ENCODE measurements at places on chromosomes 12 and 14.

- DNase-seq = no peak
Measured at GRCh38 chr12:23893611-23894010, 55.9 kb downstream of the SOX5 start.

GRCh38 chr12:102781117-102781516 is 135.9 kb downstream of the PAH start:
- DNase-seq = no peak

- DNase-seq = no peak
Measured at GRCh38 chr12:132825861-132826260, 2.8 kb downstream of the GOLGA3 start.

DNA sequence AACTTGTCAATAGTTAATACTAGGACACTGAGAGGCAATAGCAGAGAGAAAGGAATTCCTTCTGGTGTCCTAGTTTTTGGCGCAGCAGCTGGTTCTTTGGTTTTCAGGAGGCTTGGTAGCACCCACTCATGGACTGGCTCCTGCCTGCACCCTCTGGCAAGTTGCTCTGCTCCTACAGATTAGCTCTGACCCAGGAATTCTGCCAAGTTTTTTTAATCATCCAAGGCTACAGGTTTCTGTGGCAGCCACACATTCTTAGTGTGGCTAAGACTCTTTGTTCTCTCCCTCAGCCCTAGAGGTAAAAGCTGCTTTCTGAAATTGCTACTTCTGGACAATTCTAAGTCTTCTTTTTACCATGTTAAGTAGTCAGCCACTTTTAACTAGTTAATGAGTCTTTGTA is 72.0 kb upstream of the FKBP4 start:
- no peak for DNase-seq

DNA sequence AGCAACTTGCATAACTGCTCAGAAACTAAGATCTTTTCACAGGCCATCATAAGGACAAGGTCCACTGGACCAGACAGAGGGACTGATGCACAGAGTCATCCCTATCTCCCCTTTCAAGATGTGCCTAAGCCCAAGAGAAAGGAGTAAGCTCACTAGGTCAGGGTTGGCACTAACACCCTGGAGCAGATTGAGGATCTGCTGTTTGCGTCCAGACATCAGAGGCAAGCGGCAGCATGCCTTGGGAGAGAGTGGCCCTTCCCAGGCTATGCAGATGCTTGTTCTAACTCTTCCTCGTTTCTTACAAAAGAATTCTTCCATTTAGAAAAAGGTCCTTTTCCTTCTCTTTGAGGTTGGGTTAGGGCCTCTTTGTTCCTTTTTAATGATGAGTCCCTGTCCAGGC is 187.2 kb downstream of the KCNA5 start:
- DNase-seq = no peak

- DNase-seq = no peak
Measured at GRCh38 chr12:95674631-95675030, 115.9 kb downstream of the NTN4 start.

DNA sequence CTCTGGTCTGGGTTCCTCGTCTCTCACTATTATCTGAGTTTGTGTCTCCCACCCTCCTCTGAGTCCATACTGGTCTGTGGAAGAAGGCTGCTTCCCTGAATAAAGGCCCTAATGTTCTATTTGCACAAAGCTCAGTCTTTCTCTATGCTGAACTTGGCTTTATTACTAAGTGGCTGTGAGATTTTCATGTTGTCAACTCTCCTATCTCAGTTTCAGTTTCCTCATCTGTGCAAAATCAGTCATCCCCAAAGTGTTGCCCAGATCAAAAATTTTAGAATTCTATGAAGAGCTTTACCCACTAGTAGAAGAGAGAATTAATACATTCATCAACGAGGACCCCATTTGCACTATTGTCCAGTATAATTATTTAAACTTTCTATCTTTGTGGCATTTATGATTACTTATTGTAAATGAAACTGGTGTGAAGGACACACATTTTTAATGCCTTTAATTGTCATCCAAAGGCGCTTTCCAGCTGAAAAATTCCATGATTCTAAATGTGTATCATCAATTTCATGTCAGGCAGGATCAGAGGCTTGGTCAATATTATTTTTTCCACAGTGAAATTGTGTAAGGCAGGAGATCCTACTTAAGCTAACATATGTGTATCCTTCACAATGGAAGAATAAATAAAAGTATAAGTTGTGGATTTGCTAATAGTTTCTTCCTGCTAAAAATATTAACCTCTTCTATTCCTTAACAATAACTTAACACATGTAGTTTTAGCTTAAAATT is 79.1 kb upstream of the EEA1 start:
- no peak for DNase-seq

- DNase-seq = no peak
Measured at GRCh38 chr14:99203080-99203479, 68.9 kb downstream of the BCL11B start.

DNA sequence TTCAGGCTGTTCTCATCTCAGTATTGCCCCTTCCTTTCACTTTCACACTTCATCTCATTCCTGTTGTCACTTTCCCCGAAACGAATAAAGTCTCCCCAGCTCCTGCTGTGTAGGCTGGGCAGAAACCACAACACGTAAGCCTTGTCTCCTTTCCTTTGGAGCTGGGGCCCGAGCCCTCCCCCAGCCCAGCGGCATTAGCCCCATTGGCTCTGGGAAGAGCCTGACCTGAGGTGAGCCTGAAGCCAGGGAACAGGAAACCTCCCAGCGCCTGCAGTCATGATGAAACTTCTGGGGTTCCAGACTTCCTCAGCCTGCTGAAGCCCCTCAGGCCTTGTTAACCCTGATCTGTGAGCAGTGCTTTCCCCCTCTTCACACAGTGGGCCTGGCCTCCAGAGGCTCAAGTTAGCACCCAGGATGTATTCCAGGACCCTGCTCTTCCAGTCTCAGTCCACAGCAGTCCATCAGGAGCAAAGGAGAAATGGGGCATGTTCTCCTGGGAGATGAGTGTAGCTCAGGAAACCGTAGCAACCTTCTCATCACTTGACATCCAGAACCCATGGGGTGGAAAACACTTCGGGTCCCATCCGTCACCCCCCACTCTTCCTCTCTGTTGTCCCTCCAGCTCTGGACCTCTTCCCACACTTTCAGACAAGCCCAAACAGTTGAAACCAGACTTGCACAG is 21.8 kb downstream of the VASH1 start:
- no peak for DNase-seq

- DNase-seq = no peak
Measured at GRCh38 chr12:92505254-92506231, 197.2 kb upstream of the PLEKHG7 start.

DNA sequence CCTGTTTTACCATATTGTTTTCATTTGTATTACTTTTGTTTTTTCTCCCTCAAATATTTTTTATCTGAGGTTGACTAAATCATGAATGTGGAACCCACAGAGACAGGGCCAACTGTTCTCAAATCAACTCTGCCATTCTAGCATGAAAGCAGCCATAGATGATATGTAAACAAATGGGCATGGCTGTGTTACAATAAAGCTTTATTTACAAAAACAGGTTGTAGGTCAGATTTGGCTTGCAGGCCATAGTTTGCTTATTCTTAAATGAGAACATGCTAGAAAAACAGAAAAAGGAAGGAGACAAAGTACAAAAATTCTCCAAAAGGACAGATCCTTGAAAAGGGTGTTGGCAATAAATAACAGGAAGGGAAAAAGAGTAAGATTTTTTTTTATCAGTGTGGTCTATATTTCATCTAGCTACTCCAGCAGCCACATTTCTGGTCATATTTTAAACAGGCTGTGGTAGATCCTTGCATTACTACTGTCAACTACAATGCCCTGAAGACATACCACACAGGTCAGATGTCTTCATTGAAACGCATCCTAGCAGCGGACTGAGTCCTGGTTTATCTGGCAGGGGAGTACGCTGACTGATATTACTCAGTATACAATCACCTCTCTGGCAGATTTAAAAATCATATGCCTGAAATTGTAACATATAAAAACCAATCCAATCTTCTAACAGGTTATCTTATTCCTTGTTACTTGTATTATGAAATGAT is 42.9 kb downstream of the SPPL3 start:
- DNase-seq = no peak

GRCh38 chr14:39946807-39947206 is 514.6 kb upstream of the FBXO33 start:
- peak; percentile 78 for DNase-seq

GRCh38 chr12:115149685-115150378 is 465.9 kb upstream of the TBX3 start:
- no peak for DNase-seq

GRCh38 chr12:117710121-117710520 is 258.7 kb downstream of the KSR2 start:
- DNase-seq = no peak

- no peak for DNase-seq
Measured at GRCh38 chr12:21678959-21679358, 21.3 kb upstream of the LDHB start.

DNA sequence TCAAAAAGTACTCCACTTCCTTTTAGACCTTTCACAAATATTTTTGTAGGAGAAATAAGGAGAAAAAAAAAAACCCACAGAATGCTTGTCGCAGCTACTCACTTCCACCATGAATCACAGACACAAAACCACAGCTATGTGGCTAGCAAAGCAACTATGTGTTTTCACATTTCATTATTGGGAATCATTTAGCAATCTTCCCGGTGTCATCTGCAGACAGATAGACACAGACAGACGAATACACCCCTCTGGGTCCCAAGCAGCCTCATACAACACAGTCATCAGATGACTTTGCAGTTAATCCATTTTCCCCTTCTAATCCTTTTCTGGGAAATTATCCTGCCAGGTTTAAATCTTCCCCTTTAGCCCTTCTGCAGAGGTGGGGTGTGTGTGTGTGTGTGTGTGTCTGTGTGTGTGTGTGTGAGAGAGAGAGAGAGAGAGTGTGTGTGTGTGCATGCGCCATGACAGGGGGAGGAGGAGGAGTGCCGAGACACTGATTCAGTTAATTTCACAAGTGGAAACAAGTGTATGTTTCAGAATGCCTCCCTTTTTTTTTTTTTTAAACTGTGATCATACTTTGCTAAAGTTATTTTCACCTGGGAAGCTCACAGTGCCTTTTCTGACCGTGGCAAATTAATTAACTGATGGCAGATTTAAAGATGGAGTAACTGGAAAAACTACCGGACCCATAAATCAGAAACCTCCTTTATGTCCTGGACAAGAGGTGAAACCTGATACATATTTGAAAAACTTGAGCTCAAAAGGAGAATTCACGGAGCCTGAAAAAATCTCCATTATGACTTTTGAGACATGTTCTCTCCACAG is 39.9 kb downstream of the LTBP2 start:
- DNase-seq = peak; percentile 95

DNA sequence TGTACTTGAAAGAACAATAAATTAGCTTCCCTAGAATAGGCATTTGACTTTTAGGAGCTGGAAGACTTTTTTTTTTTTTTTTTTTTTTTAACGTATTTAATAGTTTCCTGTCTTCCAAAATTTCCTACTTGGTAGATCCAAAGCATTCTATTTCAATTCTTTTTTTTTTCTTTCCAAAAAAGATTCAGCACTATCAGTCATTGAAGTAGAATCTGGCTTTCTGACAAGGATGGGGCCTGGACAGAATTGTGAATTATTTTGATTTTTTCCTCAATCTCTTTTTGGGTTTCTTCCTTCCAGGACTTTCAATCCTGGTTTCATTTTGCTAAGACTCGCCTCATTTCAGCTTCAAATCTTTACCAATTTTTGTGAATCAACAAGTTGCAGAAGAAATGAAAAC is 21.2 kb downstream of the GNG2 start:
- no peak for DNase-seq

DNA sequence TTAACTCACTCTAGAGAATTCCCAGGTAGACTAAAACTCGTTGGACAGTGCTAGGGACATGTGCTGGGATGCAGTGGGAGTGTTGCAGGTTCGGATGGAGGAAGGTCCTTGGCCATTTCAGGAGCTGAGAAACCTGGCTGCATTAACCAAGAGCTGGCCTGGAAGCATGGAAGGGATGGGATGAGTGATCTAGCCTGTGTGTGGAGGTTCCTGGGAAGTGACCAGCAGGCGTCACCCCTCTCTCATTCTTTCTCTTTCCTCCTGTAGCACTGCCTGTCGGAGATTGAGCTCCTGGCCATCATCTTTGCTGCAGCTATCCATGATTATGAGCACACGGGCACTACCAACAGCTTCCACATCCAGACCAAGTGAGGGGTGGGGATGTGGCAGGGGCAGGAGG is 15.6 kb downstream of the PPP1R1A start:
- DNase-seq = no peak

GRCh38 chr14:38517426-38517825 is 261.5 kb upstream of the CLEC14A start:
- no peak for DNase-seq

DNA sequence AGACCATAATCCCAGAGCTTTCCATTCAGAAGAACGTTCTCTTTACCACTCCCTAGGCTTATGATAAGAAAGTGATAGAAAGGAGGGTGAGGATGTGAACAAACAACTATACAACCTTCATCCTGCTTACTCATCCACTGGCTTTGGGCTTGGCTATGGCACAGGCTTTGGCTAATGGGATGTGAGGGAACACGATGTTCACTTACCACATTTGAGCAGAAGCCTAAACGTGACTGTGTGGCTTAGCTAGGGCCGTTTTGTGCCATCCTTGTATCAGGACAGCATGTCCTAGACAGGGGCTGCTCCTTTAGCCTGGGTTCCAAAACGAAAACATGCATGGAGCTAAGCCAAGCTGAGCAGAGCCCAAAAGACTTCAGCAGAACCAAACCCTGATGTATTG is 118.6 kb upstream of the CCDC175 start:
- DNase-seq = no peak

DNA sequence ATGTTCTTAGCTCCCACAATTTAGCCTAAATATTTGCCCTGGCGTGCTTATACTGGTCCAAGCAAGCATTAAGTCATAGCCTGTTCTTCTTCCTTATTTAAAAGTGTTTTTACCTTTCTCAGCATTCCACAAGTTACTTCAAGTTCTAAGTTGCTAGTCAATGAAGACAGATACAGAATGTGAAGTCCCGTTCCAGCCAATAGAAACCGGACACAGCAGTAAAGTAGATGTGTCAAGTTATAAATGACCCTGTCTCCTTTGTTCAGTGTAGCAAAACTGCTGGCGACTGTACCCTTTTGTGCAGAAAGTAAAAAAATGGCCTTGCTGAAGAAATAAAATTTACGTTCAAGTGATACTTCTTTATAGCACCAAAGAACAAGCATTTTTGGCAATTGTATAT is 3.9 kb downstream of the SNAPC1 start:
- no peak for DNase-seq

- peak; percentile 25 for DNase-seq
Measured at GRCh38 chr12:92208613-92209121, 63.0 kb upstream of the BTG1 start.

DNA sequence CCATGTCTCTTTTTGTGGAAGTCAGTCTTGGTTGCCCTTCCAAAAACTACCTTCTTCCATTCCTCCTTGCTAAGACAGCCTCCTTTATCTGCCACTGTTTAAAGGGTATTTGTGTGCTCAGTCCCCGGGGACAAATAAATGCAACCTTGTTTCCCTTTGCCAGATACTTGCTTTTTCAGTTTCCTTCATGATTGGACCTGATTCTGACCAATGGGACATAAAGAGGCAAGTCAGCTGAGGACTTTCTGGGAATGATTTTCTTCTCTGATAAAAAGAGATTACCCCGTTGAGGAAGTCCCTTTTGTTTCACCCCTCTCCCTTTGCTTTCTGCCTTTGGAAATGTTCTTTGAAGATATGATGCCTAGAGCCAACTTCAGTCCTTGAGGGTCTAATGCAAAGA is 7.4 kb upstream of the TUBA1B start:
- DNase-seq = no peak

Data from epithelial cell of proximal tubule (primary cell).